ENCODE measurements at places on chromosomes 1 and 21.

- DNase-seq = no peak
These were observed 148.6 kb downstream of the GRIK3 start for GRCh38 chr1:36885540-36886357.

DNA sequence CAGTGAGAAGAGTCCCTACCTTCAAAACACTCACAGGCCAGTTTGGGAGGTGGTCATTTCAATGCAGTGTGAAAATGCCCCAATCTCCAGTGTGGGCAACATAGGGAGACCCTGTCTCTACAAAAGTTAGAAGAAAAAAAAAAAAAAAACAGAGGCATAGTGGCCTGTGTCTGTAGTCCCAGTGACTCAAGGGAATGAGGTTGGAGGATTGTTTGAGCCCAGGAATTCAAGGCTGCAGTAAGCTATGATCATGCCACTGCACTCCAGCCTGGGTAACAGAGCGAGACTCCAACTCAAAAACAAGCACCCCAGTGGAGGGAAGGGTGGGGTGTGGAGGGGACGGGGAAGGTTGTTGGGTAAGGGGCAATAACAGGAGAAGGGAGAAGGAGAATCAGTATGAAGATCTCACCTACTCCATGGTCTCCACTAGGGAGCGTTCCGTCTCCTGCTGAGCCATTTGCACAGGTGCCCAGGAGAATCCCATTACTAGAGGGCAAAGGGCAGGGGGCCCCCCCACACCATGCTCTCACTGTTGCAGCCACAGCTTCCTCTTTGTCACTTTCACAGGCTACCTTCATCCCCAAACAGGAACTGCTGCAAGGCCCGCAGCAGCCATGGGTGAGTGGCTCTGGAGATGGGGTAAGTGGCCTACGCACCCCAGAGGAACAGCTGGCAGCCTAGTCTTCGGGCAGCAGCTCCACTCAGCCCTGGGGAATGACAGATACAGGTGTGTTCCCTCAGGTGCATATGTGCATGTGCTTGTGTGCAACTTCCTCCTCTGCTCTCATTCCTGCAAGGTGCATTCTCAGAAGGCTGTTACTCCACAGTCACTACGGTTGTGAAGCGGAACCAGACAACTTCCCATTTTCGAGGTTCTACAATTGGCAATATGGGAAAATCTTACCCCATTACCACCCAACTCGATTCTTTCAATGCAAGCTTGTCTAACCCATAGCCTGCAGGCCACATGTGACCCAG, 87.9 kb upstream of the LYST start:
- DNase-seq = peak; percentile 54

- peak; percentile 63 for DNase-seq
These were observed 226.8 kb downstream of the LMX1A start for GRCh38 chr1:165129568-165130164.

DNA sequence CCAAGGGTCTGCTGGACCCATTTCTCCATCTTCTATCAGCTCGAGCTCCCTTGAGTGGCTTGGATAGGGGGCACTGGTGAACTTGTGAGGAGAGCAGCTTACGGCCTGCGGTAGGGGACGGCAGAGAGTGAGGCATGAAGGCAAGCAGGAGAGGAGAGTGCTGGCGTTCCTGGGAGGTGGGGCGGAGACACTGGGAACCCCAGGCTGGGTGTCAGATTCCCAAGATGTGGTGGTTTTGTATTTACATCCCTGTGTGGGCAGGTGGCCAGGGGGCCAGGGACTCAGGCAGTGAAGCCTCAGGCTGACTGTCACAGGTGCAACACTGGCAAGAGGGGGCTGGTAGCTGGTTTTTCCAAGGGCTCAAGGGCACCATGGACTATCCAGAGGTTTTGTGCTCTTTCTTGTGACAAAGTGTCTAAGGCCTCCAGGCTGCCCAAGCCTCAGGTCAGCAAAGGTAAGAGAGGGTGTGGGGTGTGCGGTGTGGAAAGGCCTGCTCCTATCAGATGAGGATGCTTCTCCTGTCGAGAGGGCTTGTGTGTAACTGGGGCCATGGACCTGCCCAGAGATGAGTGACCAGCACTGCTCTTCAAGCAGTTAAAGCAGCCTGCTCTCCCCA, 45.1 kb upstream of the ROR1 start:
- no peak for DNase-seq

DNA sequence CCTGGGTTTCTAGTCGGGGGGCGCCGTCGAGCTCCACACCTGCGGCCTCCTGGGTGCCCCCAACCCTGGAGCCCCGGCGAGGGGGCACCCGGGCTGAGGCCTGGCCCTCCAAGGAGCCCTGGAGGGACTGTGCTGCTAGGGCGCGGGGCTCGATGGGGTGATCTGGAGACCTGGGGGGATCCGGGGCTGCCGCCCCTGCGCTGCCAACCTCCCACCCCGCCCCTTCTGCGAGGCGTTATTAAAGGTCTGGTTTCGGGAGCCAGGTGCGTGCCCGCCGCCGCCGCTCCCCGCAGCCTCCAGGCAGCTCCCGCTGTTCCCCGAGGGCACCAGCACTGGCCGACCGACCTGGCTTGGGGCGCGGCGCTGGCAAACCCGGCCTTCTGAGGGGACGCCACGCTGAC, 746 bp upstream of the POFUT2 start:
- peak; percentile 34 for DNase-seq

DNA sequence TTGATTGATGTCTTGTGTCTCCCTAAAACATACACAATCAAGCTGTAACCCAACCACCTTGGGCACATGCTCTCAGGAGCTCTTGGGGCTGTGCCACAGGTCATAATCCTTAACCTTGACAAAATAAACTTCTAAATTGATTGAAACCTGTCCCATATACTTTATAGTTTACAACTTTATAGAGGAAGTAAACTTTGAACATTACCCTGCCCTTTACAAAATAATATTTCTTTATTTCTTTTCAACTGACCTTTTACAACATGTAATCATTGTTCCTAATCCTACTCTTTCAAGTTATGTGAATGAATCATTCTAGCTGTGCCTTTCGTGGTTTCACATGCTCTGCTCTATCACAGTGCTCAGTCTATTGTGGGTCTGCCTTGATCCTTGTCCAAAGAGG, 118.3 kb upstream of the ATP1A1 start:
- DNase-seq = peak; percentile 79

GRCh38 chr1:183720028-183720427, 66.9 kb upstream of the APOBEC4 start:
- DNase-seq = no peak

GRCh38 chr1:45067806-45068205, 55.8 kb downstream of the UROD start:
- no peak for DNase-seq

GRCh38 chr21:42653231-42654061, at the start of gene PDE9A:
Gene PDE9A (plus strand): TSS chr21:42653621. CDS start chr21:42653815, 194 bp downstream.
- peak; percentile 55 for DNase-seq

- no peak for DNase-seq
These were observed 259.6 kb upstream of the RRP15 start for GRCh38 chr1:218025454-218025853.

GRCh38 chr1:209931141-209931540, 6.9 kb upstream of the SYT14 start:
- DNase-seq = no peak

GRCh38 chr1:162779043-162779442, 11.5 kb upstream of the HSD17B7 start:
- DNase-seq = no peak

DNA sequence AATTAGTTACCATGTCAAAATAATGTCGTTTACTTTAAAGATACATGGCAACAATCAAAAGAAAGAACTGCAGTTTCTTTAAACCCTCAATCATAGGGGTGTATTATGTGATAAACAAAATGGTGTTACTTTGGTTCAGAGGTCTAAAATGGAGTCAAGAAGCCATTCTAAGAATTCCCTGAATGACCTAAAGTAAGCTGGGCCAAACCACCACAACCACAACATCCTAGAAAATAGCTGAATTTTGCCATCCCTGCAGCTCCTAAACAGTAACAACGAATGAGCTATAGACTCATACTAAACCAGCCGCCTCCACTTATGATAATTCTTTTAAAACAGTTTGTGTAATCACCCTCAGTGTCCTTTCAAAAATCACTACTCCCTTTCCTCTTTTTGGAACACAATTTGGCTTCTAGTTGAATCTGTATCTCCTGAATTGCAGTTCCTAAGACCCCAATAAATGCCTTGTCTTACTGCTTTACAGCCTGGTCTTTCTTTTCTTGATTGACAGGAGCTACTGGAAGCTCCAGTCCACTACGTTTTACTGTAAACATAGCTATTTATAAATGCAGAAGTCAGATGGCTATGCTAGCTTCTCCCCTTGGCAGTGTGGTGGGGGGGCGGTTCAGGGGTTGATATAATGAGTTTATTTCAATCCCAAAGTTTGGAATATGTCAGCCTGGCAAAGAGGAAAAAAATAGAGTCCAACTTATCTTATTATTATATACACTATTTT, 84.3 kb downstream of the PLPPR4 start:
- no peak for DNase-seq

DNA sequence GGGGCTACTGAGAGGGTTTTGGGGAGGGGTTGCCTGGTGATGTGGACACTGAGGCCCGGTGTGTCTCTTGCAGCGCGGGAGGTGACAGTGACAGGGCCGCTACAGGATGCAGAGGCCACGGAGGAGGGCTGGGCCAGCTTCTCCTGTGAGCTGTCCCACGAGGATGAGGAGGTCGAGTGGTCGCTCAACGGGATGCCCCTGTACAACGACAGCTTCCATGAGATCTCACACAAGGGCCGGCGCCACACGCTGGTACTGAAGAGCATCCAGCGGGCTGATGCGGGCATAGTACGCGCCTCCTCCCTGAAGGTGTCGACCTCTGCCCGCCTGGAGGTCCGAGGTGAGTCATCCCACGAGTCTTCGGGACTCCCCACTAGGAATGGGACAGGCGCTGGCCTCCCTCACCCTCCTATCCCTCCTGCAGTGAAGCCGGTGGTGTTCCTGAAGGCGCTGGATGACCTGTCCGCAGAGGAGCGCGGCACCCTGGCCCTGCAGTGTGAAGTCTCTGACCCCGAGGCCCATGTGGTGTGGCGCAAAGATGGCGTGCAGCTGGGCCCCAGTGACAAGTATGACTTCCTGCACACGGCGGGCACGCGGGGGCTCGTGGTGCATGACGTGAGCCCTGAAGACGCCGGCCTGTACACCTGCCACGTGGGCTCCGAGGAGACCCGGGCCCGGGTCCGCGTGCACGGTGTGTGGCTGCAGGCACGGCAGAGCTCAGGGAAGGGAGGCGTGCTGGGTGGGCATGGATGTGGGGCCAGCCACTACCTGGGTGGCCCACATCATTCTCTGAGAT, 72.5 kb downstream of the OBSCN start:
- DNase-seq = peak; percentile 4

DNA sequence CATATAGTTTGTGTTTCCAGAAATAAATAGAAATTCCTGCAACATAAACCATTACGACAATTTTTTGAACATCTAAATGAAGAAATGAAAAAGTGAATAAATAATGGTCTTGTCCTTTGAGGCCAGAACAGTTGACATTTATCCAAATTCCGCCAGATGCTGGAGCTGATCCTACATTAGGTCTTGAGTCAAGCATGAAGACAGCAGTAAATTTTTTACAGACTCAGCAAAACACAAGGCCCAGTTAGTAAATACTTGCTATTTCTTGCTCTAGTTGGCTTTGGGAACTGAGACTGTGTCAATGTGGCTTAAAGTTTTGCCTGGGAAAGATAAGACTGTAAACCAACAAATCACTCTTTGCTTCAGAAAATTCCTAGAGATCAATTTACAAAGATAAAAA, 540.1 kb upstream of the RGS18 start:
- no peak for DNase-seq

DNA sequence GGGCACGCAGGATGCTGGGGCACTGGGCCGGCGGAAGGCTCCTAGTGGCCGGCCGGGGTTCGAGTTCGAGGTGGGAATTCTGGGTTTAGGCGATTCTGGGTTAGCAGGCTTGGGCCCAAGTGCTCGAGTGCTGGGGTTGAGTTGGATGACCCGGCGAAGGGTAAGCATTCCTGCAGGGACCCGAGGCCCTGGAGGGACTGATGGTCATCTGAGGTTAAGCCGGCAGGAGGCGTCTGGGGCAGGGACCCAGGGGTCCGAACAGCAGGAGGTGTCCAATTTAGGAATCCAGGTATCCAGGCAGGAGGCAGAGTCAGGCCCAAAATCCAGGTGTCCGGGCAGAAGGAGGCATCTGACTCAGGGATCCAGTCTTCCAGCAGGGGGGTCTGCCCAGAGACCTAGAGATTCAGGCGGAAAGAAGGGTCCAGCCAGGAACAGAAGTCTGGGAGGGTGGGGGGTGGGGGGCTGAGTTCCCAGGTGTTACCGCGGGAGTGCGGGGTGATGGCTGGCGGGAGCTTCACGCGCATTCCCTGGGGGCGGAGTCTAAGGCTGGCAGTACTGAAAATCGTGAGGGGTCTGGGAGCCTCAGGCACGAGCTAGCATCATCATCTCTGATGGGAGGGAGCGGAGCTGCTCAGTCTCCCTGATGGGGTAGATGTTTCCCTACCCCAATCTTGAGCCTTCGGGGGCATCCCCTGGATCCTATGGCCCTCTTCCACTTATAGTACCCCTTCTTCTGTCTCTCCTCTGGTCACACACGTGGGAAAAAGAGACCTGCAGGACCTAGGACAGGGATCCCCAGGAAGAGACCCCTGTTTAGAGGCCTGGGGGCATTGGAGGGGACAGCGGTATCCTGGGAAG, 585 bp downstream of the GPR3 start:
- DNase-seq = no peak

DNA sequence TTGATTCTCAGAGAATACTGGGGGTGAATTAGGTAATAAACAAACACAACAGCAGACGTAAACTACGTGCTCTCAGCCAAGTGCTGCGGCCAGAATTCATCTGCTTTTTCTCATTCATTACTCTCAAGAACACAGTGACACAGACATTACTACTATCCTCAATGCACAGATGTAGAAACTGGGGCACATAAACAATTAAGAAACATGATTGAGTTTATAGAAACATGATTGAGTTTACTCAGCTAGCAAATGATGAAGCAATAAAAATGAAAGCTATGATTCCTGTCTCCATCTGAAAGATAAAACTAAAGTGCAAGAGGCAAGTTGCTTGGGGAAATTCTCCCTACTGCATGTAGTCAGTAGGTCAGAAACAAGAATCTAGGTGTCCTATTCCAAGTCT, 140.5 kb downstream of the IFI44 start:
- DNase-seq = no peak

All from transverse colon (tissue), 4 donors.